ENCODE measurements at places on chromosomes 4 and X. TPM values are rescaled to one million over a fixed set of nuclear protein-coding genes. Genes with fewer than 3 reads are reported as not detected.

DNA sequence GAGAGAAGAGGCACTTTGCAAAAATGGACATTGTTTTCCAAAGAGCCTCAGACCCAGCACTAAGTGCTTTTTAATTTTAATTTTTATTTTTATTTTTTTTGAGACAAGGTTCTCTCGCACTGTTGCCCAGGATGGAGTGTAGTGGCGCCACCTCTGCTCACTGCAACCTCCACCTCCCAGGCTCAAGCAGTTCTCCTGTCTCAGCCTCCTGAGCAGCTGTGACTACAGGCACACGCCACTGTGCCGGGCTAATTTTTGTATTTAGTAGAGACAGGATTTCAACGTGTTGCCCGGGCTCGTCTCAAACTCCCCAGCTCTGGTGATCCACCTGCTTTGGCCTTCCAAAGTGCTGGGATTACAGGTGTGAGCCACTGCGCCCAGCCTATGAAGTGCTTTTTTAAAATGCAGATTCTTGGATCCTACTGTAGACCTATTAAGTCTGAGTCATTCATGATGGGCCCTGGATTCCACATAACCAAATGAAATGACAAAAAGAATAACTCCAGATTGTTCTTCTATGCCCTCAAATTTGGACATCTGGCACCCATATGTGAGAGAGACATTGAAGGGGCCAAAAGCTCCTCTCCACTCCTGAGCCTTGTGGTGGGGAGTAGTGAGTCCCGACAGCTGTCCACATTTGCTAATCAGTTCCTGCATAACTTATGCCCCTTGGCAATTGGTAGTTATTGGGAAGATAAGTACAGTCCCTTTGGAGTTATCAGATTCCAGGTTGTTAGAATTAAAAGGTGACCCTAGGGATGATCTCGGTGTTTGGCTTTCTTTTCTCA, 3.6 kb downstream of the NOCT start:
- H3K4me3 ChIP-seq, result peak overlapping the region; percentile 39
- H3K27me3 ChIP-seq, result no peaks in the 10 kb centered on the region
- DNase-seq, result peak; percentile 74
- no peaks in the 10 kb centered on the region for H3K36me3 ChIP-seq
- H3K27ac ChIP-seq, result peak overlapping the region; percentile 19
- H3K4me1 ChIP-seq, result peaks cover 18% of the 10 kb centered on the region

- H3K36me3 ChIP-seq, result no peaks in the 10 kb centered on the region
- H3K4me1 ChIP-seq, result no peaks in the 10 kb centered on the region
Measured at GRCh38 chrX:124619710-124620109, 273.3 kb downstream of the SH2D1A start.

DNA sequence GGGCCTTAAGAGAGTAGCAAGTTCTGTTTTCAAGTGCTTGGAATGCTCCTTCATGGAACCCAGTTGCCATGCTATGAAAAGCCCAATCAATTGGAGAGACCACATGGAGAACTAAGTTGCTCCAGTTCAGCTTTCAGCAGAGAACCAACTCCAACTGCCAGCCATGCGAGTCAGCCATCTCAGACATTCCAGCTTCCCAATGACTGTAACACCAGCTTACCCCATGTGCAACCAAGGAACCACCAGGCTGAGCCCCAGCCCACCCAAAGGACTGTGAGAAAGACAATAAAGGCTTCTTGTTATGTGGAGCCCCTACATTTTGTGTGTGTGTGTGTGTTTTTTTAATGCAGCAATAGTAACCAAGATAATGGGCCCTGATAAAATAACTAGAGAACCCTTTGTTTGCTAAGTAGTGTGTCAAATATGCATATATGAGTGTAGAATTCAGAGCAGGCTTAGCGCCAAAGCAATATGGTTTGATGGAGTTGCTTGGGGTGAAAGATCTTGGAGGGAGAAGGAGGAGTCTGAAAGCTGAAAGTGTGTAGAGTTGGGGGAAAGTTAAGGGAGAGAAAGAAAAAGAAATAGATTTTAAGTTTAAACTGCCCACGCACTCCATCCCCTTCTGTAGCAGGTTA, 35.0 kb upstream of the CCKAR start:
- no peaks in the 10 kb centered on the region for H3K27me3 ChIP-seq
- H3K36me3 ChIP-seq, result no peaks in the 10 kb centered on the region

DNA sequence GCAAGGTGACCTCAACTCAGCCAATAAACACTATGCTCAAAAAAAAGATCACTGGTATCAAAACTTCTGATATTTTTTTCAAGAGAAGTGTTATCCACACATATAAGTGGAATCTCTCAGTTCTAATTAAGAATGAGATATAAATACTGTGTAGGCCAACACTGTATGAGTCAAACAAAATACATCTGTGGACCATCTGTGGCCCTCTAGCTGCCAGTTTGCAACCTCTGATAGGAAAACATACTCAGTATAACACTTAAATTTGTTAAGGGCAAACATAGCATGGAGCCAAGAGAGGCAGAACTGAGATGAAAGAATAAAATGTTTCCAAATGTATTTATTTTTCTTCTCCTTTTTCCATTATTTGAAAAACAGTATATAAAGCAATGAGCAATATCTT, 377.3 kb downstream of the ARAP2 start:
- no peaks in the 10 kb centered on the region for H3K4me1 ChIP-seq
- no peaks in the 10 kb centered on the region for H3K36me3 ChIP-seq
- no peak for DNase-seq
- H3K27ac ChIP-seq, result no peak overlapping the region

DNA sequence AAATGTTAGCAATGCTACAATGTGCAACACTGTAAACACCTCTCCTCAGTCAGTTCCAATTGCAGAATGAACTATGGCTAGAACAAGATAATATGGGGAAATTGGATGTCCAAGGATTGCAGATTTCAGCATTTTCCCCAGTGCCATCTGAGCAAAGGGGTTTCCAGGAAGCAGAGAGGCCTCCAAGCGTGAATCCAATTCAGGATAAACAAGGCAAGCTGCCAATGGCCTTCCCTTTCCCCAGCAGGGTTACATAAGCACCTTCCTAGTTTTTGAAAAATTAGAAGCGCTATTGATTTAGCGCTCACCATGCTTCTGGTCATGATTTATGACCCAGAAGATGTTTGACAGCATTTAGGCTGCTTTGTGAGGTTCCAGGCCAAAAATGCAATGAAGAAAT, 223.0 kb upstream of the GATB start:
- H3K4me3 ChIP-seq, result no peak overlapping the region
- H3K36me3 ChIP-seq, result no peaks in the 10 kb centered on the region
- DNase-seq, result peak; percentile 6
- no peaks in the 10 kb centered on the region for H3K27me3 ChIP-seq

DNA sequence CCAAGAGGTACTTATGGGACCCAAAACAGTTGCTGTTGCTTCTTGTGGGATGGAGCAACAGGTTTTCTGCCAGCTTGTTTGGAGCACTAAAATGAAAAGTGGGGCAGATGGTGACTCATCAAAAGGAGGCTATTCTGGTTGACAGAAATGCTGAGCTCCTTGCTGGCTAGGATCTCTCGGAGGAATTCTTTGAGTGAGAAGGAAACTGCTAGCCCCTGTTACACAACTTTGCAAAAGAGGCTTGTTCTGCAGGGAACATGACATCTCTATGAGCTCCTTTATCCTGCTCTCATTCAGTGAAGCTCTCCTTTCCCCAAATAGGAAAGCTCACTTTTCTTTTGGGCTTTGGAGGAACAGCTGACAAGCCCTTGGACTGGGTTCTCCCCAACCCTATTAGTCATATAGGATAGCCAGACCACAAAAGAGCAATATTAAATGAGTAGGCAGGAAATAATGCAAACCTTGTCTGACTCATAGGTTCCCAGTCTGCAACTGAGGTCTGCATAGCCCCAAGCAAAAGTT, 108.3 kb downstream of the CDS1 start:
- H3K36me3 ChIP-seq, result peaks cover 8% of the 10 kb centered on the region
- H3K4me1 ChIP-seq, result peaks cover 14% of the 10 kb centered on the region
- peak overlapping the region; percentile 50 for H3K27ac ChIP-seq
- H3K27me3 ChIP-seq, result no peaks in the 10 kb centered on the region
- DNase-seq, result peak; percentile 97

GRCh38 chrX:69303231-69303630, 138.0 kb upstream of the PJA1 start:
- DNase-seq, result no peak
- no peaks in the 10 kb centered on the region for H3K4me1 ChIP-seq
- H3K27me3 ChIP-seq, result no peaks in the 10 kb centered on the region
- H3K27ac ChIP-seq, result no peak overlapping the region
- no peaks in the 10 kb centered on the region for H3K36me3 ChIP-seq

GRCh38 chr4:123536225-123536624, 139.6 kb downstream of the SPRY1 start:
- no peak overlapping the region for H3K4me3 ChIP-seq
- no peaks in the 10 kb centered on the region for H3K27me3 ChIP-seq
- no peaks in the 10 kb centered on the region for H3K36me3 ChIP-seq
- no peaks in the 10 kb centered on the region for H3K4me1 ChIP-seq

DNA sequence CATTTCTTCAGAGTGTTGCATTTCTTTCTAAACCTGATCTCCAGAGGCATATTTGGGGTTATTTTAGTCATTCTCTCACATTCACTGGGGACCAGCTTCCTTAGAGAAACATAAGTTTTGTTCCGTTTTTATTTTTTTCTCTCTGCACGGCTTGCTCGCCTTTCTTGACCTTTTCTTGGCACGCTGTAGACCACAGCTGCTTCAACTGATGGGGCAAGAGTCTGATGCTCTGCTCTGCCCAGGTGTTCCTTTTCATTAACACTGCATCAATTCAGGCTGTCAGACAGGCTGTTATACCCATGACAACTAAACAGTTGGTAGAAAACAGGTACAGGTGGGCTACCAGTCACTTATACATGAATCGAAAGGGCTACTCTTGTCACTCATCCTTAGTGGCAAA, 682.2 kb upstream of the DIAPH2 start:
- DNase-seq, result no peak
- no peak overlapping the region for H3K27ac ChIP-seq
- no peaks in the 10 kb centered on the region for H3K4me1 ChIP-seq
- H3K36me3 ChIP-seq, result no peaks in the 10 kb centered on the region
- H3K4me3 ChIP-seq, result no peak overlapping the region
- no peaks in the 10 kb centered on the region for H3K27me3 ChIP-seq

DNA sequence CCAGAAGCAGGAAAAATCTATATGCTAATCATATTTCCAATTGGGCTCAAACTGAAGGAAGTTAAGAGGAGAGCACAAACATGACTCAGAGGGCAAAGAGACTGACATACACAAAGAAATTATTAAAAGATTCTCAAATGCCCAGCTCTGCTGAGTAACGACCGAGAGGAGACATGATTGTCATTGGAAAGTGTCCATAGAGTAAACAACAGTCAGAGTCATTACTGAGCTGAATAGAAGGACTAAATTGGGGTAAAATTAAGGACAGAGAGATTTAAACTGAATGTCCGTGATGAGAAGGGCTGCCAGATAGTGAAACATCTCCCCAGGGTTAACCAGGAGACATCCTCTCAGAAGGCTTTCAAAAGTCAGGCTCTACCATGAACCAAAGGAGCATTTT, 111.2 kb upstream of the GALNT7 start:
- H3K36me3 ChIP-seq, result no peaks in the 10 kb centered on the region
- peak; percentile 18 for DNase-seq
- no peaks in the 10 kb centered on the region for H3K4me1 ChIP-seq
- H3K27me3 ChIP-seq, result no peaks in the 10 kb centered on the region
- H3K4me3 ChIP-seq, result no peak overlapping the region
- no peak overlapping the region for H3K27ac ChIP-seq

ARHGAP36 gene
- not detected for total RNA-seq

TLR1 gene
- total RNA-seq, result 1.3 TPM

UGT2B15 gene
- not detected for total RNA-seq

Measured in fibroblast of lung (primary cell).